ENCODE measurements at places on chromosomes 7 and 10.

GRCh38 chr7:28410628-28411531 lies 1.4 kb upstream of the CREB5 start:
- no peak for DNase-seq

DNA sequence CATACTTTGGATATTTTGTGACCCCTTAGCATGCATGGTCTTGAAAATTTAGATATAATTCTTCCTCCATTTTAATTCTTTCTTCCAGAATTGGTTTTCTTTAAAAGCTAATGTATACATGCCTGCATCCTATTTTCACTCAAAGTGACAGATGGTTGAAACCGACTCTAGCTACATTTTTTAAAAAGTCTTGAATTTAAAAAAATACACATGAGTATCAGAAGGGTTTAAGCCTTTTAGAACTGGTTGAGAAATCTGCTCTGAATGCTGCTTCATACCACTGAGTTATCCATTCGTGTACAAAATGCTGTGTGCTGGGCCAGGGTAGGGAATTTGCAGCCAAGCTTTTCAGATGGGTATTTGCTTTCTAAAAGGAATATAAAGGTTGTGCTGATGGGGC lies 16.5 kb downstream of the DYNC1I1 start:
- no peak for DNase-seq

DNA sequence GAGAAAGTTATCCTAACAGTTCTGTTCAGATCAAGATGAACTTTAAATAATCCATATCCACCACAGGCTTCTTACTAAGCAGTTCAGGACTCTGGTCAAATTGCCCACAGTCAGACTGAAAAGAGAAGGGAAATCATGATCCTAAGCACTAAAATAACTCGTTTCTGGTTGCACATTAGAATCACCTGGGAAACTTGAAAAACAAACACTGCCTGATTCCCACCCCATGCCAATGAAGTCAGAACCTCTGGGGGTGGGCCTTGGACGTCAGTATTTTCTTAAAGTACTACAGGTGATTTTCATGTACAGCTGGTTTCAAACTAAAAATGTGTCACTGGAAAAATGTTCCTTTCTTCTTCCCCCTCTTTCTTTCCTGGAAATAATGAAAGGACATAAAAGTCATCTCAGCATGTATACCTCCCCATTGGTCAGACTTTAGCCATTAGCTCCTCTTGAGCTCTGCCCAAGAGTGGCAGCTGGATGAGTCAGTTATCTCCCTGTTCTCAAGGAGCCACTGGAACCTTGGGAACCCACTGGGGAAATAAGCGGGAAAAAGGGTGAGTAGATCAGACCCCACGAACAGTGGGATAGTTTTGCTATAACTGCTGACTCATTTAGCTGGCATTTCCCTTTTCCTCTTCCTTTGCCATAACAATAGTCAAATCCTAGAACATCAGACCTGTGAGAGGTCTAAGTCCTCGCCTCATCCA lies 75.3 kb upstream of the IL6 start:
- no peak for DNase-seq

DNA sequence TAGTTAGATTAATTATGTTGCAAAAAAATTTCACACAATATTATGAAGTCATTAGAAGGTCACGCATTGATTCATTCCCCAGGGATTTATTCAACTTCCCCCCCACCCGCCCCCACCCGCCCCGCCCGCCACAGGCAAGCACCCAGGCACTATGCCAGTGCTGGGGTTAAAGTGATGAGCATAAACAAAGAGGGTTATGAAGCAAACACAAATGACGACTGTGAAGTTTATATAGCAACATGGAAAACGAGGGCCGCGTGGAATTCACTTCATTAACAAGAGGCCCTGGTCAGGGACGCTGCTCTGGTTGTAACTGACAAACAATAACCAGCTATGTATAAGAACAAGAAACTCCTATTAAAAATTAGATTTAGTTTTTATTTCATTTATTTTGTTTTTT lies 656.5 kb upstream of the COBL start:
- DNase-seq = no peak

DNA sequence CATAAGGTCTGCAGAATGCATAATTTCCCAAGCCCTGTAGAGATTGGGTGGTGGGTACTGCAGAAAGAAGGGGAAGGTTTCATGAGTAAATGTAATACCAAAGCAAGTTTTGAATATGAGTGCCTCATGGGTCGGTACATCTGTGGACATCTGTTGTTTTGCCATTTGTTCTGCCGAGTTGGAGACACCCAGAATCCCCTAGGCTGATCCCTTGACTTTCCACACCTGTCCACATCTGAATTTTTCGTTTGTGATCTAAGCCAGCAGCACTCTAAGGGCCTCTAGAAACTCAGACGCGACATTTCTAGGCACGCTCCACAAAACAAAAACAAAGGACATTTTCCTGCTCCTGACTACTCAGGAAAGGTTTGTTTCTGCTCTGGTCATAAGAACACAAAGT lies 11.7 kb upstream of the SLF2 start:
- DNase-seq = no peak

DNA sequence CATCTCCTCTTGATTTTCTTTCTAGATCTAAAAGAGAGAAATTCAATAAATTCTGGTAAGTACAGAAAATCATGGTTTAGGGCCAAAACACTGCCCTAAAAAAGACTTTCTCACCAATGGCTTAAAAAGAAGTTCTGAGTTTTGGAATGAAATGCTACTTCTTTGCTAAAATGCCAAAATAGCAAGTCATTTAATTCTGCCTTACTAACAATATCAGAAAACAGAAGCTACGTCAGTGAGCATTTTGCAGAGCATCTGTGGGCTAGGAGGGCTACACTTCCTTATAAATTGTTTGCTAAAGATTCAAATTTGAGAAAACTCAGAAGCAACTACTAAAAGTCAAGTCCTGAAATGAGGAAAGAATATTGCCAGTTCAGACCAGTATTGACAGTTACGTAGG lies 560.8 kb upstream of the CELF2 start:
- DNase-seq = no peak

DNA sequence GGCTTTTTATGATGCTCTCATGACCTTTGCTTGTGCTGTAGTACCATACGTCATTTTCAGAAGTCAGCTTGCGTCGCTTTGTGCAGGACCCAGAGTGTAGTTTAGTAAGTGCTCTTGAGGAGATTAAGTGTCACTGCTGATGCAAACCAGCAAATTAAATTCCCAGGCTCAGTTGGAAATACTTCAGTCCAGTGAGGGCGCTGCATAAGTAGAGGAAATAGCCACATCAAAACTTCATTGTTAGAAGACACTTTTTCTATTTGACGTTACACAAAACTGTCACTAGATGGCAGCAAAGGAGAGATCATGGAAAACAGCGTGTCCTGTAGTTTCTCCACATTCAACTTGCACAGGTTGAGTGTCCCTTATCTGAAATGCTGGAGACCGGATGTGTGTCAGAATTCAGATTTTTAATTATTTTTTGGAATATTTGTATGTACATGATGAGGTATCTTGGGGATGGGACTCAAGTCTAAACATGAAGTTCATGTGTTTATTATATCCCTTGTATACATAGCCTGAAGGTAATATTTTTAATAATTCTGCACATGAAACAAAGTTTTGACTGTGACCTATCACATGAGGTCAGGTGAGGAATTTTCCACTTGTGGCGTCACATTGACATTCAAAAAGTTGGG lies 7.9 kb downstream of the ZNF22 start:
- no peak for DNase-seq

DNA sequence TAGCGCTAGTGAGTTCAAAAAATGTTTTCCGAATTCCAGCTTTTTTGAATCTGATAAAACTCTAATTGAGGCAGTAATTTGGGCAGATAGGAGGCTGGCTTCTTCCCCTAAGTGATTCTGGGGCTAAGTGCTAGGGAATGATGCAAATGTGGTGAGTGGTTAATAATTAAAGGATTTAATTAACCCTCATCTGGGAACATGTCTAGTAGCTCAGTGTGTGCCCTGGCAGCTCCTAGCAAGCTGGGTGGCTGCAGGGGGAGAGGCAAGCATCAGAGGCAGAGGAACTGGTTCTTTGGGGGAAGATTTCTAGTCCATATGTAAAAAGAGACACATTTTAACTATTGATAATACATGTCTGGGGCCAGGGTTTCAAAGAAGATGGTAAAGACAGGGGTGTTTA lies 354.5 kb downstream of the WDR11 start:
- DNase-seq = no peak

DNA sequence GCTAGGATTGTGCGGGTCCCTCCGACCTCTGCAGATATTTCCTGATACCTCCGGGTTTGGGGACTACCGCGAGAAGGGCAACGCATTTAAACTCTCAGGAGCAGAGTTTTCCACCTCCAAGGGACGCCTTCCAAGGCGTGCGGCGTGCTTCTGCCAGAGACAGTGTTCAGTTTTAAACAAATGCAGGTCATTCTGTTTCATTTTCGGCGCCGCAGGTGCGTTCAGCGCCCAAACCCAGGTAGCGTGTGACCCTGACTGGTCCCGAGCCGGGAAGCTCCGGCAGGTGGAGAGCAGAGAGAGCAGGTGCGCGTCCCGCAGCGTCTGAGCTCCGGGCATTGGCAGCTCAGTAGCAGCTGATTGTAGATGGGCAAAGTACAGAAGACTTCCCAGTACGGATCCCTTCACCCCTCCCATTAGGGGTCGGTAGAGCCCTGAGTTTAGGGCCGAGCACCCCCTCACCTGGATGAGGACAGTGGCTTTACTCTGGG lies 1.4 kb upstream of the CYP26A1 start:
- no peak for DNase-seq

DNA sequence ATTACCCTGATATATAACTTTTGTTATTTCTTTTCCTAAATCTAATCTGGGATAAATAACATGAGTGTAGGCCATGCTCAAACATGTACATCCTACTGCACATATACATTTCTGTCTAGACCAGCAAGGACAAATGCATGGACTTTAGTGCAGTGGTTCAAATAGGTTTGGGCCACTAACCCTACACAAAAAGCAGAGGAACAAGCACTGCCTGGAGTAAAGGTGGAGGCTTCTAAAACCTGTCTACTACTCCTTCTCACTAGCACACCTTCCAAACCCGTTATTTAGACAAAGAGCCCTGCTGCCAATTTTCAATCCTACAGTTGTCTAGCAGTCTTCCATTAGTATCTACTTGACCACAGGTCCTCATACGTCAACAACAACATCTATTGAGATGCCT lies 34.8 kb downstream of the SGCE start:
- no peak for DNase-seq

DNA sequence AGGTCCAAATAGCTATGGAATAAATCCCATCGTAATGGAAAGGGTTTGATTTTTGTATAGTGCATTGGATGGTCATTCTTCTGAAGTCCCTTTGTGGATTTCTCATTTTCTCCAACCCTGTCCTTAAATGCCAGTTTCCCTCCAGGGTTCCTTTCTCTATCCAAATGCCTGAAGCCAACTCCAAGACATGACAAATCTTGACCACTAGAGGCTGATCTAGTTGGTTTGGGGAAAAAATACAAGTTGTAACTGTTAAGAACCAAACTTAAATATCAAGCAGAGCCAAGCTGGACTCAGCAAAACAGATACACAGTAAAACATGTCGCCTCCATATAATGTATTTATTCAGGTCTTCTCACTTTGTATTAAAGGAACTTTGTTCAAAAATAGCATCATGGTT lies 28.7 kb downstream of the FRMD4A start:
- no peak for DNase-seq

DNA sequence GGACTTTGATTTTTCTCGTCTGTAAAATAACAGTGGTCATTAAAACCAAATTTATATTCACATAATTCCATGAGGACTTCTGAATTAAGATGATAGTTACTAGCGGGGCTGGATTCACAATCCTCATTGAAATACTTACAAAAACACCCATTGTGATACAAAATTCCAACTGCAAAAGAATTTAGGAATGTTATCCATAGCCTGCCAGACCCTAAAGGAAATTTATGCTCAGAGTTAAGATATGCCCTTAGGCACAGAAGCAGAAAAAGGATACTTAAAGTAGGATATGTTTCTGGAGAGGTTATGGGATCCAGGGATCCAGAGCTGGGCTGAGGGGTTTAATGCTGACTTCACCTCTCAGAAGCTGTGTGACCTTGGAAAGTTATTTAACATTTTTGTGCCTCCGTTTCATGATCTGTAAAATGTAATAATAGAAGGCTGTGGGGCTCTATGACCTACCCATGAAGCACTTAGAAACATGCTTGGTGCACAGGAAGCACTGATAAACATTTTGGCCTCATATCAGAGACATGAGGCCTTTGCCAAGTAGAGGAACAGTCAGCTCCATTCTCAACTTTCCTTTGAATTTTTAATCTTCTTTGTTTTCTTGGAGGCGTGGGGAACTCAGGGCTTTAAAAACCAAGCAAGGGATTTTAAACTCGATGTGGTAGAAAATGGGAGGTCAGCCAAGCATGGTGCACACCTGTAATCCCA lies 744.7 kb downstream of the KCNMA1 start:
- DNase-seq = no peak

GRCh38 chr7:68980011-68980410 lies 618.3 kb upstream of the AUTS2 start:
- DNase-seq = no peak

DNA sequence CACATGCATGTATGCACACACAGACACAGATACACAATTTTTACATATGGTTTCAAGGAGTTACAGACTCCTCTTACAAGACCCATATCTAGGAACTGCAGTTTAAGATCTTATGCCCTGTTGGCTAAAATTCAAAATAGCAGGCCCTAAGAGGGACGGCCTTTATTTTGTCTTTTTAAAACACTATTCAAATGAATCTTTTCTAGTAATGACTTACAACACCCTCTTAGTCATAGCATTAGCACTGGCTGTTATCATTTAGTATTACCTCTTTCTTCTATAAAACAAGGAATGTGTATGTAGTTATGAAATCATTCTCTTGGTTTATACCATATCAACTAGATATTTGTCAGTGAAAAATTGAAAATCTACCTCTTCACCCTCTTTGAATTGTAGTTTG lies 15.3 kb downstream of the PAPSS2 start:
- DNase-seq = no peak

DNA sequence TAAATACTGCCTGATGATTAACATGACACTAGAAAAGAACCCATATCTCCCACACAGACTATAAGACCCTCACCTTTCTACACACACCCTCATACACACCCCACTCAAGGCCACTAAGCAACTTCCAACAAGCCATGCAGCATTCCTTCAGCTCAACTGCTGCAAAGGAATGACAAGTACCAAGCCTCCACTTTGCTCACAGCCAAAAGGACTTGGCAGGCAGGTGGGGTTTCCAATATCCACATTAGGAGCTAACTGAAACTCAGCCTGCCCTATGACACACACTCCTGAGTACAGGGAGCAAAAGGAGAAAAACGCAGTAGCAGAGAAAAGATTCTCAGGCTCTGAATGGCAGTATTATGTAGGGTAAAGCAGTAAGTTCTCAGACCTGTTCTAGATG lies 13.4 kb downstream of the USP54 start:
- no peak for DNase-seq
